ENCODE measurements at places on chromosomes 16 and 17. TPM values are rescaled to one million over a fixed set of nuclear protein-coding genes. Genes with fewer than 3 reads are reported as not detected.

The SDR42E2 gene
- not detected for total RNA-seq

The FMNL1 gene
- 35.8 TPM for total RNA-seq

The KAT8 gene
- total RNA-seq: 40.2 TPM

The GAS2L2 gene
- 0.08 TPM for total RNA-seq

The RMI2 gene
- 36.5 TPM for total RNA-seq

The ABCA8 gene
- 0.30 TPM for total RNA-seq

The LPO gene
- total RNA-seq: not detected

The KREMEN2 gene
- total RNA-seq: 2.3 TPM

The TVP23A gene
- total RNA-seq: not detected

The KCNG4 gene
- total RNA-seq: not detected

The RNF135 gene
- total RNA-seq: 23.2 TPM

The CYB5B gene
- 195 TPM for total RNA-seq

The CLDN6 gene
- 0.74 TPM for total RNA-seq

The EFCAB5 gene
- total RNA-seq: 0.74 TPM
